ENCODE measurements at places on chromosomes 7 and 10.
A peak's percentile ranks its signal among the peaks of the same experiment; 100 is the strongest.

DNA sequence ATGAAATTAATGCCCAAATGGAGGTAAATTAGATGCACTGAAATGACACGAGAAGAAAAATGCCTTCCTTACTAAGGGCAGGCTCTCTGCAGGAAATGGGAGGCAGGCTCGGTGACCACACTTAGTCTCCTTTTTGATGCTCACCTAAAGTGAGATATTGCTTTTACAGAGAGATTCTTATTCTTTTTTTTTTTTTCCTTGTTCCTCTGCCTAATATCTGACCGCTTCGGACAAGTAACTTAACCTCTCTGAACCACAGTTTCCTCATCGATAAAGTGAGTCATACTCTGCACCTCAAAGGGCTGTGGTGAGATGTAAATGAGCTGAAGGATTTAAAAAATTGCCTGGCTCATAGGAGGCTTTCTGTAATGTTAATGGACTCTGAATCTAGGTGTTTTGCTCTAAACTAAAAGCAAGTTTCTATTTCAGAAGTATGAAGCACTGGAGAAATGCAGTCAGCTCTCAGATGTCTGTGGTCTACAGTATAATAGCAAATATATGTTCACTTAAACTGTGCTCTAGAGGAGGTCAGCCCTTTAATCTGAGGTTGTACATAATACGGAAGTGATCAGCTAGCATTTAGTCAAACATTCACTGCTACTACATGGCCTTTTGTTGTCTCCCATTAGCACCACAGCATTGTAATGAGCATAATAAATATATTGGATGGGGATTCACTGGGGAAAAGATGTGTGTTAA is 23.2 kb downstream of the NKX2-3 start:
- DNase-seq, result no peak

DNA sequence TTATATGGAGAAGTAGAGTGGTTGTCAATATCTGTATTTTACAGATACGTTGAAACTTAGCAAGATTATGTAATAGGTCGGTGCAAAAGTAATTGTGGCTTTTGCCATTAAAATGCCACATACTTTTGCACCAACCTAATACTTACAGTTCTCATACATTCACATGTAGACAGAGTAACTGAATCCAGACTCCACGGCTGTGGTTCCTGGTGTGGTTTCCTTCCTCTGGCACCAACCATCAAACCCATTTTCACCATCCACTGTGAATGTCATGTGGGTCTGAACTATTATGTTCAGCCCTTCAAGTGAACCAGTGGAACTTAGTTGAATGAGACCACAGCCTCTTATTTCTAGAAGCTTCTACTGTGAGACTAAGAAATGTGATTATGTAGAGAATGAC is 31.5 kb upstream of the SLIT1 start:
- no peak for DNase-seq

- no peak for DNase-seq
Measured at GRCh38 chr7:132387596-132387995, 188.7 kb downstream of the PLXNA4 start.

- no peak for DNase-seq
Measured at GRCh38 chr10:99660662-99661376, 1.5 kb downstream of the ENTPD7 start.

DNA sequence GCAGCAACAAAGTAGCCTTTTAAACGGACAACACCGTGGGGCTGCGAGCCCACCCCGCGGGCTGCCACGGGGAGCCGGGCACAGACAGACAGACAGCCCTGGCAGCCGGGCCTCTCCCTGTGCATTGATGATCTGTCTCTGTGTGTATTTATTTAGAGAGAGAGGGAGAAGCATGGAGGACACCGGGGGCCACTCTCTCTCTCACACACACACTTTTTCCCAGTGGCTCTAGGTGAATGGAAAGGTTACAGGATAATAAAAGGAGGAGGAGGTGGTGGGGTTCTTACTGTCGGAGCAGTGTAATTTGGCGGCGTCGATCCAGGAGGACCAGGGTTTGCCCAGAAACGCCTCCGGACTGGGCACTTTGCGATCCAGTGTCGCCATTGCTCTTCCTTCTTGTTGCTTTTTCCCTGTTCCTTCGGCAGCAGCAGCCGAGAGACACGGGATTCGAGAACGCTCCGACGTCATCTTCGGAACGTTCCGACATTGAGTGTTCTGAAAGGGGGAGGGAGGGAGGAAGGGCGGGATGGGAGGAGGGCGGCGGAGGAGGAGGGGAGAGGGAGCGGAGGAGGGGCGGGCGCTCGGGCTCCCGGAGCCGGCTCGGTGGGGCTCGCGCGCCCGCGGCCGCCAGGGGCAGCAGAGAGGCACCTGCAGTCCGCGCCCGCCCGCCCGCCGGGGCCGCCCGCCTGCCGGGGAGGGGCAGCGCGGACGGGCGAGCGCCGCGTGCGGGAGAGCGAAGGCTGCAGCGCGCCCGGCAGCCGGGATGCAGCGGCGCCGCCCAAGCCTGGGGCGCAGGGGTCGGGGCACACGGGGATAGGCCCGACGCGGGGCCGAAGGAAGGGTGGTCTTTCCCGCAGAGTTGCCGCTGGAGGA is at the start of gene ATXN7L1:
Gene ATXN7L1 (minus strand): TSS at position 509 of the 873 bp plus-strand sequence. CDS start 41 bp downstream, at position 468.
- DNase-seq, result peak; percentile 94

DNA sequence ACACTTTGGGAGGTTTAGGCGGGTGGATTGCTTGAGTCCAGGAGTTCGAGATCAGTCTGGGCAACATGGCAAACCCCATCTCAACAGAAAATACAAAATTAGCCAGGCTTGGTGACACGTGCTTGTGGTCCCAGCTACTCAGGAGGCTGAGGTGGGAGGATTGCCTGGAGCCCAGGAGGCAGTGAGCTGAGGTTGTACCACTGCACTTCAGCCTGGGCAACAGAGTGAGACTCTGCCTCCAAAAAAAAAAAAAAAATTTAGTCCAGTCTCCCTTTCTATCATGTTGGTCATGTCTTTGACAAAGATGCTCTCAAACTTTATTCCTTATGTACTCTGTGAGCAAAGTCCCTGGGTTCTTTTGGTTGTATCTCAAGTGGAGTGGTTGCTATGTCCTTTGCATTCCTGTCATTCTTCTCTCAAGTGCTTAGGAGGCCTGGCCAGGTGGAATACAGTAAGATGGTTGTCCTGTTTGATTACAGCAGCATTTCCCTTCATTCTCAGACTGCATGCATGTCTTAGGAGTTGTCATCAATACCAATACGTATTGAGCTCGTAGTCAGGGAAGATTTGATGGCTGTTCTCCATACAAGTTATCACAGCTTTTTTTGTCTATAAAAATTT is 85.7 kb downstream of the MMRN2 start:
- no peak for DNase-seq

DNA sequence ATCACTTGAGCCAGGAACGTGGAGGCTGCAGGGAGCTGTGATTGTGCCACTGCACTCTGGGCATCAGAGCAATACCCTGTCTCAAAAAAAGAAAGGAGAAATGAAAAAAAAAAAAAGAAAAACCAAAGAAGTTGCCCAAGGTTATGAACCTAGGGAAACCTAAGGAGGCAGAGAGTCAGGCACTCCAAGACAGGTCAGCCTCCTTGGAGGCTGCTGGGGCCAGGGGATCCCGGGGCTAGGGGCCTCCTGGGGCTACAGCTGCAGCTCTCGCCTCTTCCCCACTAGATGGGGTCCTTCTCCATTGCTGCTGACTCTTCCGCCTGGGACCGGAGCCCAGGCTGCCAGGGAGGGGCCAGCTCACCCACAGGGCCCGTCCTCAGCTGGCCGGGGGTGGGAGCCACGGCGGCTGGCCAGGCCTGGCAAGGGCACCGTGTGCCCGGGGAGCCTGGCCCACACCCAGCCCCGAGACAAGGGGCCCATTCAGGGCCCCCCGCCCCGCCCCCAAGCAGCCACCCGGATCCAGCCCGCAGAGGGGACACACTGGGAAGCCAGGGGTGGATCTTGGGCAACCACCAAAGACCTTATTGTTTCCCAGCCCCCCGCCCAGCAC is 1.7 kb upstream of the SPACDR start:
- no peak for DNase-seq

- DNase-seq, result no peak
Measured at GRCh38 chr7:66974986-66975590, 20.3 kb downstream of the SBDS start.

GRCh38 chr7:12588259-12588904 is 17.9 kb downstream of the SCIN start:
- DNase-seq, result no peak

DNA sequence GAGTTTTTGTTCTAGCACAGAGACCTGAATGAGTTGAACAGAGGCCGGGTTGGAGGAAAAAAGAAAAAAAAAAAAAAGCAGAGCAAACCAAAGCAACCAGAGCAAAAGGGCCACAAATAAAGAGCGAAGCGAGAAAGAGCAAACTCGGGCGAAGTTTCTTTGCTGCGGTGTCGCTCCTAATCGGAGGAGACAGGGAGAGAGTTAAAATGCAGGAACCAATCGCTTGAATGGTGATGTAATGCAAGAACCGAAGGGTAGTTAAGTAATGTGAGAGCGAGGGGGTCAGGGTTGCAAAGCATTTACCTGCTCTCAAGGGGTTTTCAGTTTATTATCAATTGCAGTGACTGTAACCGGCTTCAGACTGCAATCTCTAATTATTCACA is 271.7 kb downstream of the TRIL start:
- no peak for DNase-seq

All from activated CD8-positive, alpha-beta memory T cell treated with anti-CD3 and anti-CD28 coated beads, Interleukin-2, amount 50 U/mL, for 4 hours (primary cell).